ENCODE measurements at places on chromosomes 4 and X. TPM values are rescaled to one million over a fixed set of nuclear protein-coding genes. Genes with fewer than 3 reads are reported as not detected.

GRCh38 chr4:19455850-19456602 is 795.7 kb upstream of the SLIT2 start:
- H3K27me3 ChIP-seq: no peaks in the 10 kb centered on the region
- DNase-seq: no peak
- H3K36me3 ChIP-seq: no peaks in the 10 kb centered on the region
- H3K4me1 ChIP-seq: no peaks in the 10 kb centered on the region

DNA sequence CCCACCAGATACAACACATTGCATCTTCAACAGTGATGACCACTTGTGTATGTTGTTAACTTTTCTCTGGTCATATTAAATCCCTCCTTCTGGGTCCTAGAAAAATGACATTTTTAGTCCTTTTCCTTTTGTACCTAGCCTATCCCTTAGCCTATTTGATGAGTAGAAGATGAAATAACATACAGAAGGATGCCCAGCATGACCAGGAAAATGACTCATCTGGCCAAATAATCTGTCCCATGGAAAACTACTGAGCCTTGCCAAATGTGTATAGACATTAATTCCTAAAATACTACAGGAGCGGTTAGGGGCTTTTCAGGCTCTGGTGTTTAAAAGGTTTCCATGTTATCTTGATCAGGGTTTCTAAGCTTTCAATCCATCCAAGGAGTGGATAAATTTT is 129.0 kb upstream of the KCNIP4 start:
- H3K4me1 ChIP-seq: no peaks in the 10 kb centered on the region
- DNase-seq: no peak
- no peak overlapping the region for H3K4me3 ChIP-seq
- H3K27ac ChIP-seq: no peak overlapping the region
- H3K27me3 ChIP-seq: no peaks in the 10 kb centered on the region

- DNase-seq: no peak
- H3K27ac ChIP-seq: no peak overlapping the region
- H3K27me3 ChIP-seq: peaks cover 9% of the 10 kb centered on the region
- no peak overlapping the region for H3K4me3 ChIP-seq
- H3K4me1 ChIP-seq: no peaks in the 10 kb centered on the region
These were observed 83.2 kb downstream of the GPAT3 start for GRCh38 chr4:83618991-83619645.

DNA sequence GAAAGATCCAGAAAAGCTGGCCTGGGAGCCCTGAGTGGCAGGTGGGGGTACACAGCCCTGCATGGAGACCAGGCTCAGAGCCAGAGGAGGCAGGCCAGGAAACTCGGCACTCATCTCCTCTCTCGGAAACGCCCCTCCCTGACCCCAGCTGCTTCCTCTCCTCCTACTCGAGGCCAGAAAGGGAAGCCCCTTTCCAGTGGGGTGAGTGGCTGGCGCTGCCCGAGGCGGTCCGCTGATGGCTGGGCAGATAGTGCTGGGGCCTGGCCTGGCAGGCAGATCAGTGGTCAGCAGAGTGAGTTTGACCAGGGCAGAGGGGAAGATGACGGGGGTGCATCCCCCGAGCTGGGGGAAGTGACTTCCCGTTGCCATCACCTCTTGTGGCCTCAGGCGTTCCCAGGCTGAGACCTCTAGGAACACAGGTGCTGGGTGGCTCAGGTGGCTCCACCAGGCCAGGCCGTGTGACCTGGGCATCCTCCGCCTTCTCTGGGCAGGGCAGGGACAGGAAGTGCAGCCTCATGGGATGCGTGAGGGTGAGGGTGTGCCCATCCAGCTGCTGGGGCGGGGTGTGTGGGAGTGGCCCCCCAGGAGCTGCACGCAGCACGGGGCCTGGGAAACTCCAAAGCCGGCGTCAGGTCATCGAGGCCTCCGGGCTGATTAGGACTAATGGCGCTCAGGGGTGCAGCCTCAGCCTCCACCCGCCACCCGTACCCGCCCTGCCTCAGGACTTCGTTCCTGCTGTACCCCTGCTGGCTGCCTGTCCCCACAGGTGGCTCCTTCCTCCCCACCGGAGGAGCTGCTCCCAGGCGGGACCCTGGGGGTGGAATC is 5.7 kb downstream of the SH3BP2 start:
- no peaks in the 10 kb centered on the region for H3K27me3 ChIP-seq
- H3K27ac ChIP-seq: peak overlapping the region; percentile 76
- peak overlapping the region; percentile 46 for H3K4me3 ChIP-seq
- H3K4me1 ChIP-seq: peaks cover 95% of the 10 kb centered on the region

DNA sequence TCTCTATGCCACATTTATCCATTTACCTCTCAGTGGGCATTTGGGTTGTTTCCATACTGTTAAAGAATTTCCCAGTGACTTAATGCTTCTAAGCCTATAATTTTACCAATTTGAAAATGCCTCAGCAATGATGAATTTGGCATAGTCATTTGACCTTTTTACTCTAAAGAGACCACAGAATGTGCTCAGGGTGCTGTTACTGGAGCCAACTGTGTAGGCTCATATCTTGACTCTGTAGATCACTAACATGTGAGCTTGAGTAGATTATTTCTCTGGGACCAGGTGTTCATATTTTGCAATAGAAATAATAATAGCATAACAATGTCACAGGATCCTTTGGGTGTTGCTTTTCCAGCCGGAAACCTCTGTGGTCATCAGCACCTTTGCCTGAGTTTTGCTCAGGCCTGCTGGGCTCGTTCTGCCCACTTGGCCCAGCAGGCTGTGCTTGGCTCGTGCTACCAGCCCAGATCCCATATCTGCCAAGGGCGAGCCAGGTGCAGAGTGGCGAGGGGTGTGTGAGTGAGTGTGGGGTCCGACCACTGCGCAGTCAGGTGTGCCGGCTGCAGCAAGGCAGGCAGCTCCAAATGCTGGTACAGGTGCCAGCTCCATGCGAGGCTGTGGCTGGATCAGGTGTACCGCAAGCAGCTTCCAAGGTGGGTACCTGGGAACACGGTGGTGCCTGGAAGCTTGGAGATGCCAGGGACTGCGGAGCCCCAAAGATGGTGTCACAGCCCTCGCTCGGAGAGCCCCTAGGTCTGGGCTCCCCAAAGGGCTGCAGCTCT is 70.6 kb upstream of the ANK2 start:
- no peaks in the 10 kb centered on the region for H3K4me1 ChIP-seq
- H3K4me3 ChIP-seq: no peak overlapping the region
- DNase-seq: no peak
- H3K36me3 ChIP-seq: no peaks in the 10 kb centered on the region

- H3K4me1 ChIP-seq: no peaks in the 10 kb centered on the region
- no peaks in the 10 kb centered on the region for H3K36me3 ChIP-seq
- H3K27me3 ChIP-seq: no peaks in the 10 kb centered on the region
- no peak overlapping the region for H3K27ac ChIP-seq
These were observed 197.4 kb upstream of the TBL1X start for GRCh38 chrX:9267415-9267814.

DNA sequence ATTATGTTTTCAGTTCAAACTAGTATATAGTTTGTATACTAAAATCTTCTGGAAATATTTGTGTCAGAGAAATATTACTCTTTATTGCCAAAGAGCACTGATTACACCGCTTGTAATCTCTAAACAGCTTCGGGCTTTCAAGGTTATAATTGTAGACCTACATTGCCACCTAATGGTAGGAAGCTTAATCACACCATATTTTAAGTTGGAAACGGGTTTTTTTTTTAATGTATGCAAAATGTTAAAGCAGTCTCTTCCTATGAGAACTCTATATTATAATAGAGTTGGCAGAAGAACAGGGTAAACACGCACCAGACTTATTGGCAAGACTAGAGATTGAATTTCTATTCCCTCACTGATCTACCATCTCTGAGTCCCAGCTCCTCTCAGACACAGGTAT is 19.5 kb upstream of the NFXL1 start:
- H3K36me3 ChIP-seq: no peaks in the 10 kb centered on the region
- H3K27me3 ChIP-seq: no peaks in the 10 kb centered on the region
- H3K4me3 ChIP-seq: no peak overlapping the region

- no peak for DNase-seq
- H3K4me3 ChIP-seq: no peak overlapping the region
- H3K27me3 ChIP-seq: no peaks in the 10 kb centered on the region
- no peaks in the 10 kb centered on the region for H3K4me1 ChIP-seq
These were observed 38.0 kb downstream of the DHRSX start for GRCh38 chrX:2462780-2463179.

GRCh38 chr4:10303291-10303690 is 153.9 kb downstream of the ZNF518B start:
- DNase-seq: no peak
- no peaks in the 10 kb centered on the region for H3K36me3 ChIP-seq
- H3K27me3 ChIP-seq: no peaks in the 10 kb centered on the region
- no peak overlapping the region for H3K4me3 ChIP-seq
- H3K4me1 ChIP-seq: no peaks in the 10 kb centered on the region

DNA sequence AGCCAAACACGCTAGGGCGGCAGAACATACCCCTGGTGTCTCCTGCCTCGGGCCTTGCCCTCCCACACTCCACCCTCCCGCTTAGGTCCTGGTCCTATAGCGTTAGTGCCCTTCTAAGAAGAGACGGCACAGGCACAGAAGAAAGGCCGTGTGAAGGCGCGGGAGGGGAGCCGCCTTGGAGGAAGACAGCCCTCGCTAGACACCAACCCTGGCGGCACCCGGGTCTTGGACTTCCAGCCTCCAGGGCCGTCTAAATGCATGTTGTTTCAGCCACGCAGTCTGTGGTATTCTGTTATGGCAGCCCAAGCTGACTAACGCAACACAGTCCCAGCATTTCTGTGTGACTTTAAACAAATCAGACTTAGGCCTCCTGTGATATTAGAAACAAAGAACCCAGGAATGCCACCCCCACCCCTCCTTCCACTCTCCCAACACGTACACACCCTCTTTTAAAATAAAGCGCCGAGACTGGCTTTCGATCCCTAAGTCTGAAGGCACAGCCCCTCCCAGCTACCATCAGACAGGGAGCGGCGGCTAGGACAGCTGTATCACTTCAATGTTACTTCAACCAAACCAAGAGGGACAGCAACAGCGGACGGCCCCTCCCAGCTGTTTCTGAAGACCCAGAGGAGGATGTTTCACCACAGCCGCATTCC is 128.0 kb downstream of the AFAP1 start:
- no peaks in the 10 kb centered on the region for H3K4me1 ChIP-seq
- DNase-seq: no peak
- no peaks in the 10 kb centered on the region for H3K27me3 ChIP-seq
- H3K27ac ChIP-seq: no peak overlapping the region
- no peaks in the 10 kb centered on the region for H3K36me3 ChIP-seq

GRCh38 chr4:70564033-70564432 is 28.0 kb upstream of the AMBN start:
- H3K36me3 ChIP-seq: no peaks in the 10 kb centered on the region
- H3K4me1 ChIP-seq: no peaks in the 10 kb centered on the region
- no peak for DNase-seq
- H3K27ac ChIP-seq: no peak overlapping the region

TRMT44 gene
- total RNA-seq: 37.4 TPM

CABS1 gene
- total RNA-seq: not detected

CXCL11 gene
- not detected for total RNA-seq

KCND1 gene
- total RNA-seq: 1.5 TPM

SSX2B gene
- total RNA-seq: not detected
